ENCODE measurements at places on chromosomes 1 and 21.

DNA sequence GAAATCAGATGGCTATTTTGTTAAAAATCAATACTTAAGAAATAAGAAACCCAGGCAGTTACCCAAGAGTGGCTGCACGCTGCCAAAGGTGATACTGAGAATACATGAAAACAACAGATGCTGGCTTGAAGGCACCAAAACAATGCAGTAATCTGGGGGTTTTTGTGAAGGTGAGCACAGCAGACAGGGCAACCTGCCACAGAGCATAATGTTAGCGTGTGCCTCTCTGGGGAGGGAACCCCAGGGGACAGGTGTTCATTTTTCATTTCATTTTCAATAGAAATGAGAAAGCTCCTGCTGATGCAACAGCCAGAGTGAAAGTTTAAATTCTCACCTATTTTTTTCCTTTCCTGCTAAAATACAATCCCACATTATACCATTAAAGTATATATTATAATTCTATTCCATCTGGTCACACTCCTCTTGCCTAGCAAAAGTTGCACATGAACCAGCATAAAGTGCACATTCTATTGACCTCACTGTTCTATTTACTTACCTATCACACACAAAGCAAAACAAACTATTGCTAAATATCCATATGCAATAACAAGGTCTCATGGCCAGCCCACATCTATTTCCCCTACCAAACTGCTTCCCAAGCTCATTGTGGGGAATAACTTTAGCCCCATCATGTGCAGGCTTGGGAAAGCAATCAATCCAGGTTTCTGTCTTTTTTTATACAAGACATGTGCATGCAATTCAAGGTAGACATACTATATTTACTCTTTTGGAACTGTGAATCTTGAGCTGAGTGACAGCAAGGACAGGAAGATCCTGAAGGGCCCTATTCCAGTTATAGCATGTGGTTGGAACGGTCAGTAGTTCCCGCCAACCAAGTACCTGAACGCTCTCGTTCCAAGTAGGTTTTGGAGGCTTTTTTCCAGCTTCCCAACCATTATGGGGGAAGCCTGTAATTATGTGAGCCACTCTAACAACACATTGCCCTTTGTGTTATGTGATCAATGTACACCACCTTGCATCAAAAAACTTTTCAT is 173.6 kb downstream of the RERE start:
- DNase-seq: no peak

GRCh38 chr1:76267631-76268030 is 193.1 kb downstream of the ST6GALNAC3 start:
- DNase-seq: peak; percentile 47

DNA sequence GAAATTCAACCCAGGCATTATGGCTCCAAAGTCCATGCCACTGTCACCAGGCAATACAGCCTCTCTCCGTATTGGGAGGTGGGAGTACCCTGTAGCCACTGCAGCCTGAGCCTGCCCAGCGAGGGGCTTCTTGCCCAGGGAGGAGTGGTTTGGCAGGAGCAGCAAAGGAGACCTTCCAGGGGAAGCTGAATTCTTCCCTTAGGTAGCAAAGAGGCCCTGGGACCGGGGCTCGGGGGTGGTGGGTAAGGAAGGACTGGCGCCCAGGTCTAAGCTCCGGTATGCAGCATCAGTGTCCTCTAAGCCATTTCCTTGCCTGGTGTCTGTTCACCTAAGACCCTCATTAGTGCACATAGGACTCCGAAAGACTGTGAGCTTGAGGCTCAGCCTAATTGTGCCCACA is 17.0 kb downstream of the TNNT2 start:
- no peak for DNase-seq

- DNase-seq: no peak
These were observed 33.4 kb downstream of the BACE2 start for GRCh38 chr21:41201385-41201784.

DNA sequence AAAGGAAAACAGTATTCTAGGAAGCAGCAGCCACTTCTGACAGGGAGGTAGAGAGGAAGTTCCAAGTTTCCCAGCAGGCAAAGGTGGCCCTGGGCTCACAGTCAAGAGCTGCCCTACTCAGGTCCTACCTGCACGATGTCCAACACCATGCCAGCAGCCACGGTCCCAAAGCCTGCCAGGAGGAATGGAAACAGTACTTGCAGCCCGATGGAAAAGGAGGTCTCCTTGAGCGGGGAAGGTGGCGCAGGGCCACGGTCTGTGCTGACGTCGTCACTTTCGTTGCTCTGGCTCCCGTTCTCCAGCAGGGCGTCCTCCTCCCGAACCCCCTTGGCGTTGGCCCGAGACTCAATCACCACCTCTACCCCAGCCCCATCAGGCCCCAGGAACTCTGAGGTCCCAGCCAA is 3.1 kb downstream of the SLC41A1 start:
- no peak for DNase-seq
